CD4-positive, alpha-beta T cell treated with Interferon alpha-2 for 1 hour (primary cell): ENCODE measurements at places on chromosomes 7 and 10.

GRCh38 chr10:132724446-132724845, 61.5 kb downstream of the NKX6-2 start:
- no peak for DNase-seq

GRCh38 chr7:5418285-5418582, 5.4 kb downstream of the TNRC18 start:
- no peak for DNase-seq

DNA sequence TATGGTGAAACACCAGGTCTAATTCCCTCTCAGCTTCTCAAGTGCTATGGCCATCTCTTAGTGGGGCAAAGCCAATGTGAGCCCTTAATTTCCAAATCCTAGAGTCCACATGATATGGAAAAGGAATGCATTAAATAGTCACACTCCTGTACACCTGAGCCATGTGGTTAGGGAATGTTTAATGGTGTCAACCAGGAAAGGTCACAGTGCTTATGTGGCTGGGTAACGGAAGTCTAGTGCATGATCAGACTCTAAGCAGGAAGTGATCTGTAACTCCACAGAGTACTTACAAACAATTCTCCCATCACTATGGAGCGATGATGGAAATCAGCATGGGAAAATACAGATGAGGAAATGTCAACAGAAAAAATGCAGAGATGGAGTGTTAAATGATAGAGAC, 148.8 kb downstream of the MAGI2 start:
- no peak for DNase-seq

DNA sequence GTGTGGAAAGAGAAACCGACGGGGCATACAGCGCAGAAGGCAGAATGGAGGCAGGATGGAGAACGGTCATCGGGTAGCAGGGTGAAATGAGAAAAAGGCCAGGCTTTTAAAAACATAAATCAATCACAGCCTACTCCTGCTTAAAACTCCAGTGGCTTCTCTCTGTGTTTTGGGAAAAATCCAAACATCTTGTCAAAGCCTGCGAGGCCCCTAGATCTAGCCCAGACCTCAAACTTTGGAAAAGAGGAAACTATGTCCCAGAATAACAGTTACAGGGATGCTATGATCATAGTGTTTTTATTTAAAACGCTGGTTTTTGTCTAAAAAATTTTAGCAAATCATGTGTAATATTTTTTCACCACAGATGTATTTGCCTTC, 41.1 kb downstream of the PPP1R3C start:
- no peak for DNase-seq

DNA sequence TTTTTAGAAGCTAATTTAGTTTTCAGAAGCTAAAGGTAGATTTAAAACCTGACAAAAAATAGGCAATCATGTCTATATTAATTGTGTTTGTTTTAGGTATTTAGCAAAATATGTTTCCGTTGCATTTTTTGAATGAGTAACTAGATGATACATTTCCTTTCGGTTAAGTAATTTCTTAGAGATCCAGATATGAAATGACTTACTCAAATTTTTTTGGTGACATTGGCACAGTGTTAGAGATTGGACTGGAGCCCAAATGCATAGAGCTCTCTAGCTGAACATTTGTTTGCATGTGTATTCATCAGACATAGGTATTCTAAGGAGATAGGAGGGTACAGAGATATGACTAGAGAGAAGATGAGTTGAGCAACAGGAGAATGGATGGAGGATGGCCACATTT, 1.9 kb downstream of the BUB3 start:
- DNase-seq: no peak

DNA sequence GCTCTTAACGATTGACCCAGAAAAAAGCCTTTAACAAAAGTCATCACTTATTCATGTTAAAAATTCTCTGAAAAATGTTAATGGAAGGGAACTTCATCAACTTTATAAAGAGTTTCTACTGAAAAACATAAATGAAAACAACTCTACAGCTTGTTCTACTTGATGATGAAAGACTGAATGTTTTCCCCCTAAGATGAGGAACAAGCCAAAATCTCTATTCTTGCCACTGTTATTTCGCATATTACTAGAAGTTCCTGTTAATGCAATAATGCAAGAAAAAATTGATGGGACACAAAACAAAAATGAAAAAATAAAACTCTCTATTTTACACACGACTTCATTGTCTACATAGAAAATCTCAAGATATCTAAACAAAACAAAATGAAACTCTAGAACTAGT, 249.8 kb upstream of the AKR1E2 start:
- no peak for DNase-seq

DNA sequence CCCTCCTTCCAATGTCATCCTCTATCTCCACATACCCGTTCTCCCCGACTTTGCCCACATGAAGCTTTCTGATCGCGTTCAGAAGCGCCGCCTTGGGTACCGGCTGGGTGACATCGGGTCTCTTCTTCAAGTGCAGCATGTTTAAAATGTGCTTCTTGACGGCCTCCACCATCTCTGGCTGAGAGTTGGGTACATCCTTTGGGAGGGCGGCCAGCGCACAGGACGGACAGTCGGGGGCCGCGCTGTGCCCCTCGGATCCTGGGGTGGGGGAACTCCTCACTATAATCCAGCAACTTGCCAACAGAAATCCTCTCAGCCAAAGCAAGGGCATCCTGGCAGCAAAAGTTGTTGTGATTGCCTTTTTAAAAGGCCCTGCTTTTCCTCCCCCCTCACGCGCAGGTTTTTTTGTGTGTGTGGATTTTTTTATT, 2.8 kb downstream of the INHBA start:
- no peak for DNase-seq

DNA sequence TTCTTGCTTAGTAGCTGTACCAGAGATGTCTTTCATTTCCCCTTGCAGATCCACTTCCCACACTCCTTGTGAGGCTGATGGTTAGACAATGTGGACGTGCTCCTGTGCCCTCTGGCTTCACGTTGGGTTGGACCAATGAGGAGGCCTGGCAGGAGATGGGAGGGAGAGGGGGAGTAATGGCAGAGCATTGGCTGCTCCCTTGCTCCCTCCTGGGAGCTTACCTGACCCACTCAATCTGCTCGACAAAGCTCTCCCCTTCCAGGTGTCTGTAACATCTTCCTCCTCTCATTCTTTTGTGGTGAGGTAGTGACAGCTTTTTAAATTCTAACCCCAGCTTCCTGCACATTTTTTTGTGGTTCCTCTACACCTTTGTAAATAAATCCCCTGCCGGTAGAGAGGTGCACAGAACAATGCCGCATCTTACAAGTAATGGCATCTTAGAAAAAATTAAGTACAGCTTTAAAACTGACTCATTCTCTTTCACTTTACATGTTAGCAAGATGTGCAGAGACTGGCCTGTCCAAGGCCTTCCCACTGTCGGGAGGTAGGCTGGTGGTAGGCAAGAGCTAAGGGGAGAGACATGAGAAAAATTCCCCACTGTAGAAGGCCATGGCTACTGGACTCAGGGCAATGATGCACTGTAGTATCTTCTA, 134.3 kb downstream of the HTR7 start:
- no peak for DNase-seq

GRCh38 chr10:24814568-24815313, 91.1 kb upstream of the ARHGAP21 start:
- no peak for DNase-seq

DNA sequence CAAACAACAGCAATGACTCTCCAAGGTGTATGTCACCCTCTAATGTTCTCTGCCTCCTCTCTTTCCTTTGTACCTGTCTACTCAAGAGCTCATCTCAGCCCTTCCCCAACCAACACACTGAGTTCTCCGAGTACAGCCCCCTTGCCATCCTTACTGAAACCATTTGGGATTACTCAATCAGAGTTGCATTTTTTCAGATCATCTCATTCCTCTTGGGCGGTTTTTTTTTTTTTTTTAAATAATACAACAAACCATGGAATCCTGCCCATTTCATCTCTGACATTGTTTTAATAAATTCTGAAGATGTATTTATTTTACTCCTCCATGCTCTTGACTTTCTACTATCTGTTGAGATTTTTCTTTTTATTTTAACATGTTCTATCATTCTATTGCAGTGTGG, 4.2 kb upstream of the CREB3L2 start:
- DNase-seq: no peak

- DNase-seq: no peak
Measured at GRCh38 chr10:104487794-104488438, 134.3 kb downstream of the CFAP58 start.

DNA sequence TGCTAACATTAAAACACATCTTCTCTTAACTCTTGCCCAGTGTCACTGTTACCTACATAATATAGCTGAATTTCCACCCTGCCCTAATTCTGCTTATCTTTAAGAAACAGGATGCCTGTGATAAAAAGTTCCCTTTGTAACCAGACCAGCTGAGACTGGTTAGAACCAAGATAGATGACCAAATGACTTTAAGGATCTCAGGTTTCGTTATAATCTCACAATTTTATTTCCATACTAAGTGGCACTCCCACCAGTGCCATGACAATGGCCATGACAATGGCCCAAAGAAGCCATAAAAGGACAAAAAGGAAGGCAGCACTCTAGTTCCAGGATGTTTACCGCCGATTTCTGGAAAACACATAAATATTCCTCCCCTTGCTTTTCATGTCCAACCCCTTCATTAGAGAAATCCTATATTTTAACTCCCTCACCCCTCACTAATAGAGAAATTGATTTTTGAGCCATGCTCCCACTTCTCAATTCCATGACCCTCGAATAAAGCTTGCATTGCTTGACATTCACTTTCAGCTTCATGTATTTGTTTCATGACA, 126.1 kb downstream of the ELAPOR2 start:
- DNase-seq: no peak

DNA sequence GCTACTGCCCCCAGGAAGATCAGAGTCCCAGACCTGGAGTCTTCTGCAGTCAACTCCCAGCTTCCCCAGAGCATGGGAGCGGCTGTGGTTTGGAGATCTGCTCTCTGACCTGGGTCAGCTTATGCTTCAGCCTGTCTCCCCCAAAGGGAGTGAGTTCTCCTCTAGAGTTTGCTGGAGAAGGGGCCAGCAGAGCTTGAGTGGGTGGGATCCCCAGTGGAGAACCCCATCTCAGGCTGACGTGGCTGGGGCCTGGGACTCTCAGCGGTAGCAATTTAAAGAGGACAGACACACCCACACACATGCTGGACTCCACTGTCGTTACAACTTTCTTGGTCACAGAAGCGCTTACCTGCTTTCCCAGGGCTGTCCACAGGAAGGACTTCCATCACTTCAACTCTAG, 6.3 kb downstream of the UNC5B start:
- DNase-seq: no peak

- no peak for DNase-seq
Measured at GRCh38 chr10:120039046-120039445, 146.5 kb downstream of the SEC23IP start.

DNA sequence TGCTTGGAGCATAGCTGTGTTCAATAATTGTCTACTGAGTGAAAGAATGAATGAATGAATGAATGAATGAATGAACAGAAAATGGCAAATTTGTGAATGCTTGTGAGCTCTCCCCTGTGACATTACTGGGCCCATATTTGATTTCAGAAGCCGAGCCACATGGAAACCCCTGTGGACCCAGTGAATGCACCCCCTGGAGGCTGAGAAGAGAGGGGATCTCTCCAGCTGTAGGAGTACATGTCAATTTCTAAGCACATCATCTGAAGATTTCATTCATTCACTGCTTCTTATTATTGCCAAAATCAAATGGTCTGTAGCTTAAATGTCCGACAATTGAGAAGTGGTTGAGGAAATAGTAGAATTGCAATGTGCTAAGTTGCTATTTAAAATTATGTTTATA, 58.3 kb upstream of the DOCK1 start:
- DNase-seq: no peak

DNA sequence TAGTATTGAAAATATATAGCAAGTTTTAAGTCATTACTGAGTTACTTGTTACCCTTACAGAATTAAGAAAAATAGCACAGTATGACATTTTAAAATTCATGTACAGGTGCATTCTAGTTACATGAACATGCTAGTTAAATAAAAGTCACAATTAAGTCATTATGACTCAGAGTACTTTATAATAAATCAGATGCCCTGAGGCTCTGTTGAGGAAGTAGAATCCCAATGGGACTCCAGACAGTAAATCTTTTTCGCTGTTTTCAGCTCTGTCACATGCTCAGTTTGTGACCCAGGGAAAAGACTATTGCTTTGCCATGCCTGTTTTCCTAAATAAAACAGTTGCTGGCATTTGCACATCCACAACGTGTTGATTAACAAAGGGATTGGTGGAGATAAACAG, 21.0 kb downstream of the NUDT13 start:
- DNase-seq: no peak

GRCh38 chr7:148093375-148094166, 497.0 kb upstream of the C7orf33 start:
- DNase-seq: no peak

DNA sequence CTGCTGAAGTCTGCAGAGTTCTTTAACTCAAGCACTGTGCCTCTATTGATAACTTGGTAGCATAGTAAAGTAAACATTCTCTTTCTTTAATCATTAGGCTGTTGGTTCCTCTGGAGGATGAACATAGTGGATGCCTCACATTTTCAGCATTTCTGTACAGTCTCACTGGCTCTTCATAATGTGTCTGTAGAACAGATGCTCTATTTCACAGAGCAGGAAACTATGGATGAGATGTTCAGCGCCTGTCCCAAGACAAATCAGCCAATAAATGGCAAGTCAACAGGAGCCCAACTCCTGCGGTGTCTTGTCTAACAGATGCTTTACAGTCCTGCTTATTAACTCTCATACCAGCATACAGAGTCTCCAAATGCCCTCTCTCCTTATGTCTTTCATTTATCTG, 36.5 kb downstream of the NRBF2 start:
- no peak for DNase-seq

DNA sequence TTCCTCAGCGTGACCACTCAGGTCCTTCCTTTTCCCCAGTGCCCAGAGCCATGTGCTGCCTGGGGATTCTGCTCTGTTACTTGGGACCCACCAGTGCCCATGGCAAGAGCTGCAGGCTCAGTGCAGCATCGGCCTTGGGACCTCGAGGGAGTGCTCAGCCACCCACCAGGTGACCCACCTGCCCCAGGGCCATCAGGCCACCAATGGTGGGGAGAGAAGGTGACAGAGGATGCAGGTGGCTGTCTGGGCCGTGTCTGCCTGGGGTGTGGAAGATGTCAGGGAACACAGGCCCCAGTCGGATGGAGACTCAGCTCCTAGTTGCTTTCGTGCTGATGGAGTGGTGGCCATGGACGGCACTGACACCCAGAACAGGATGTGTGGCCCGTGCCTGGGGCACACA, 104.7 kb upstream of the FAM20C start:
- DNase-seq: no peak

GRCh38 chr10:90407131-90407530, 450.7 kb downstream of the HTR7 start:
- no peak for DNase-seq

- no peak for DNase-seq
Measured at GRCh38 chr7:5492020-5492635, 68.5 kb upstream of the TNRC18 start.

DNA sequence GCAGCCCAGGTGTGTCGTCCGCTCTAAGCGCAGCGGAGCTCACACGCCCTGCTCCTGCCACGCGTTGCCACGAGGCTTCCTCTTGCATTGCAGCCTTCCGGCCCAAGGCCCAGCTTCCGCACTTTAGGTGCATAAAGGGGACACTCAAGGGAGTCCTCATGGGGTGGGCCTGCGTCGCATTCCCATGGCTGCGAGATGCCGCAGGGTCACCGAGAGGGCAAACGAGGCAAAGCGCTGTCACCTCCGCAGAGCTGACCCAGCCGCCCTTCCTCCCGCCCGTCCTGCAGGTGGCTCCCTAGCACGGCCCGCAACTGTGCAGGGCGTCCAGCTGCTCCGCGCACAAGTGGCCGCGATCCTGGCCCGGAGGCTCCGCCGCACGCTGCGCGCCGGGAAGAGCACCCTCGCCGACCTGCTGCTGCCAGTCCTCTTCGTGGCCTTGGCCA, 283.5 kb downstream of the ABCA13 start:
- DNase-seq: no peak

GRCh38 chr7:43646603-43647338, 63.9 kb downstream of the STK17A start:
- DNase-seq: no peak

- no peak for DNase-seq
Measured at GRCh38 chr7:71408271-71408670, 276.3 kb downstream of the GALNT17 start.
